ENCODE measurements at places on chromosomes 2 and 18.
A peak's percentile ranks its signal among the peaks of the same experiment; 100 is the strongest.

GRCh38 chr18:70684821-70685220 lies 396.0 kb downstream of the SOCS6 start:
- DNase-seq = no peak

DNA sequence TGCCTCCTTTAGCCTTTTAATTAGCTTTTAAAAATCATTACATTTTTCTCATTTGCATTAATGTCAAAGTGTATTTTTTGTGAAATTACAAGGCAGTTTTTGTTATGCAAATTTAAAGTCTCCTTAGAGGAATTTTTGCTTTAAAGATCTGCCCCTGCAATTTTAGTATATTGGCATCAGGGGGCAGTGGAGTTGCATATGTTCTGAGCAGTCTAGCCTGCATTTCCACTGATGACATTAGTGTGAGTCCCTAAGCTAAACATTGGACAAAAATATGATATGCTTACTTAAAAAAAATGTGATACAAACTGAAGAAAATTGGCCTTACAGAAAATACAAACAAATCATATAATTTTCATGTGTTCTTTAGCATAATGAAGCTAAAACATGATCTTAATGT lies 426.5 kb downstream of the SLC4A3 start:
- no peak for DNase-seq

DNA sequence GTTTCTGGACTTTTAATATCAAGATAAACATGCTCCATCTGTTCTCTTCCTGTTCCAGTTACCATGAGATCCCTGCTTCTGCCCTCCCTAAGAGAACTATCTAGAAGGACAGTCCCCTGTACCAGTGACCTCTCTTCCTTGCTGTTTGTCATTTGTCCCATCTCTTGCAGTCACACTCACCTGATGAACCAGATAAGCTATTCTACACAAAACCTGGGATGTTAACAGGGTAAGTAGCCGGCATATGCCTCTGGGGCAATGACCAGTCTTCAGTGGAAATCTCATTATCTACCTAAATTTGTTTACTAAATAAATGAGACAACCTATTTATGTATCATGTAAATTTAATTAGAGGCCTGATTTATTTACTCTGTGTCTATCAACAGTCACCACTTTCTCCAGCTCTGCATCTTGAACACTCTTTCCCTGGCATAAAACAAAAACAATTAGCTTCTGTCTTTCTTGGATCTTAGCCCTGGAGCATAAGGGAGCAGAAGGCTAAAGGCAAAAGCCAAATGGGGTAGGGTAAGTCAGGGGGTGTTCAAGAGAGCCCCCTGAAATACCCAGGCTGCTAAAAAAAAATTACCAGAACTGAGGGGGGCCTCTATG lies 337.7 kb downstream of the ALK start:
- no peak for DNase-seq

DNA sequence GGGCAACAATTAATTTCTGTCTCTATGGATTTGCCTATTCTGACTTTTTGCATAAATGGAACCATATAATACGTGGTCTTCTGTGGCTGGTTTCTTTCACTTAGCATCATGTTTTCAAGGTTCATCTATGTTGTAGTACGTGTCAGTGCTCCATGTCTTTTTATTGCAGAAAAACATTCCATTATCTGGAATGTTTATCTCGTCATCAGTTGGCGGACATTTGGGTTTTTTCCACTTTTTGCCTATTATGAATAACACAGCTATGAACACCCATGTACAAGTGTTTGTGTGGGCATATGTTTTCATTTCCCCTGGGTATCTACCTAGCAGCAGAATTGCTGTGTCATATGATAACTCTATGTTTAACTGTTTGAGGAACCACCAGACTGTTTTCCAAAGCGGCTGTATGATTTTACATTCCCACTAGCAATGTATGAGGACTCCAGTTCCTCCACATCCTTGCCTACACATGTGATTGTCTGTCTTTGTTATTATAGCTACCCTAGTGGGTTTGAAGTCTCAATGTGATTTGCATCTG lies 49.9 kb downstream of the MYO7B start:
- no peak for DNase-seq

DNA sequence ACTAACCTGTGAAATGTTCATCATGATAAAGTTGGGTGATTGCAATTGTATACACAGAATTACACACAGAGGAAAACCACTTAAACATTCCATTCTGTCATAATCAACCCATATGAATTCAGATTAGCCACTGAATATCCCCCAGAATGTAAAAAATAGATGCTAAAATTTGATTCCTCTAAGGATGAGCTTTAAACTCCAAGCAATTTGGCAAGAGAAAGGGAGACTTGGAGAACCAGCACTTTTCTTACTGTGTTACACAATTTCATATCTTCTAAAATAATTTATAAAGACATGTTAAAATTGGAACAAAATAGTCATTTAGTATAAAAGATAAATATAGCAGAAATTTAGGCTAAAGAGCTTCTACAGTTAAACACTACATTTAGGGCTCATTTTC lies 146.3 kb upstream of the LMAN1 start:
- no peak for DNase-seq

DNA sequence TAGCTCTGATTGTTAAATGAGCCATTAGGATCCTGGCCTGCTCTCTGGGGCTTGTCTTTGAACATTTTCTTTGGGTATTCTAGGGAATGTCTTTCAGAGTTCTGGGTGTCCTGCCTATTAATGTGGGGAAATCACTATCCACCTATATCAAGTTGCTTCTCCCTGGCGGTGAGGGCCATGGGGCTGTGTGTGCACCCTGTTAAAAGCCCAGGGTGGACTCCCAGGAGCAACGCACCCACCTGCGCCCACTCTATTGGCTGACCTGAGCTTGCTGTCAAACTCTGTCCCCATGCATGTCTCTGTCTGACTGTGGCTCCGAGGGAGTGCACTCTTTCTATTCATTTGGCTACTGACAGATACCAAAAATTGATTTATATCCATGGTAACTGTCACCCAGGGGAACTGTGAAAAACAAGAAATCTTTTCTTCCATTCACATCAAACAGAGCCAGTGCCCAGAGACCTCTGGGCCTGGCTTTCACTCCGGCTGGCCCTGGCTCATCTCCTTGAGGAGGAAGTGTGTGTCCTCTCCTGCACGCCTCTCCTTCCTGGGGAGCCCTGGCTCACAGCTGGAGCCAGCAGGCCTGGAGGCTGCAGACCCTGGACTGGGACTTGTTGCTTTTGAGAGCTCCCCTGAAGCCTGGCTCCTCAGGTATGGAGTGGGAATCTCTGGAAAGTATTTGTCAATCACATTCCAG lies 10.5 kb upstream of the TOGARAM2 start:
- no peak for DNase-seq

- no peak for DNase-seq
Measured at GRCh38 chr18:21341141-21341540, 99.1 kb downstream of the GREB1L start.

- DNase-seq = no peak
Measured at GRCh38 chr2:9745153-9745899, 97.9 kb upstream of the TAF1B start.

DNA sequence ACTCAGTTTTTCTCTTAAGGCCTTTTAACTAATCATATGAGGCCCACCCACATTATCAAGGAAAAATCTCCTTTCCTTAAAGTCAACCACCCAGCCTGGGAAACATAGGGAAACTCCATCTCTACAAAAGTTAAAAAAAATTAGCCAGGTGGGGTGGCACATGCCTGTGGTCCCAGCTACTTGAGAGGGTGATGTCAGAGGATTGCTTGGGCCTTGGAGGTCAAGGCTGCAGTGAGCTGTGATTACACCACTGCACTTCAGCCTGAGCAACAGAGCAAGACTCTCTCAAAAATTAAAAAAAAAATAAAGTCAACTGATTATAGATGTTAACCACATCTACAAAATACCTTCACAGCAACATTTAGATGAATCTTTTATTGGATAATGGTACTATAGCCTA lies 5.8 kb downstream of the DPYSL5 start:
- no peak for DNase-seq

DNA sequence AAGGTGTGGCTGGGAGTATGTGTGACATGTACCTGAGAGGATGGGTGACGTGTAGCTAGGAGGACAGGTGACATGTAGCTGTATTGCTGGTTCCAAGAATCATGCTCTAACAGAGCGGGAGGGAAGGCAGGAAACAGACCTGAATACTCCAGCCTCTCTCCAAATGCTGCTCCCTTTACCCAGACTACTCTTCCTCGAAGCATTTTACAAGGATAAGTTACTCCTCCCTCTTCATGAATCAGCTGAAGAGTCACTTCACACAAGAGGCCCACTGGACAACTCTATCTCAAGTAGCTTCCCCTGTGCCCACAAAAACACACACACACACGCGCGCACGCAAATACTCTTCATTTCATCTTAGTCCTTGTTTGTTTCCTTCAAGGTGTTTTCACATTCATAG lies 52.6 kb upstream of the KIDINS220 start:
- peak; percentile 61 for DNase-seq

- DNase-seq = no peak
Measured at GRCh38 chr2:45627911-45628310, 16.8 kb upstream of the SRBD1 start.

DNA sequence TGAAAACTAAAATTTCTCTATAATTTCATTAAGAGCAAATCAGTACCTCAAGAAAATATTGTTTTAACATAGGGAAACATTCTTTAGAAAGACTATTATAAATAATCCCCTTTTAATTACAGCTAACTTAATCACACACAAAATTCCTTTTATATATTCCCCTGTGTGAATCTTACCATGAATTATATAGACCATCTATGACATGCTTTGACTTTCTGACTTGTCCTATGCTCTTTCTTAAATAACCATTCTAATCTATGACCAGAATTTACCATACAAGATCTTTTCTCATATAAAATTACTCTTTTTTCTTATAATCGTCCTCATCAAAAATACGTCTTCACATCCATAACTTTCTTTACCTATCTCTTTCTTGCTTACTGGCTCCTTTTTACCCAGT lies 824.2 kb upstream of the FAM98A start:
- no peak for DNase-seq

GRCh38 chr18:56285387-56286065 lies 352.9 kb downstream of the TXNL1 start:
- DNase-seq = no peak

GRCh38 chr18:61085761-61086160 lies 247.5 kb upstream of the CDH20 start:
- no peak for DNase-seq

GRCh38 chr18:77160515-77160914 lies 27.9 kb upstream of the MBP start:
- DNase-seq = no peak

DNA sequence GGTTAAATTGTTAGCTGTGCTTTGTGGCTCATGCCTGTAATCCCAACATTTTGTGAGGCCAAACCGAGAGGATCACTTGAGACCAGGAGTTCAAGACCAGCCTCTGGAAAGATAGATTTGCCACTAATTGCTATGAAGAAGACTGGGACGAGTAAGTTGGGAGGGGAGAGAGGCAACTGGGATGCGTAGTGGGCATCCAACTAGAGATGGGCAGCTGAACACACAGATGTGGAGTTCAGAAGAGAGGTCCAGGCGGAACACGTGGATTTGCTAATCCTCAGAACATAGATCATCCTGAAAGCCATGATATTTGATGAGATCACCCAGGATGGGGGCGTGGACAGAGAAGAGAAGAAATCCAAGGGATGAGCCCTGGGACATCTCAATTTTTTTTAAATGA lies 48.7 kb downstream of the CYP26B1 start:
- DNase-seq = no peak

- peak; percentile 82 for DNase-seq
Measured at GRCh38 chr2:209334188-209335017, 89.4 kb upstream of the MAP2 start.

GRCh38 chr2:223995569-223995968 lies 38.3 kb downstream of the MRPL44 start:
- no peak for DNase-seq

GRCh38 chr2:112693596-112693995 lies 27.2 kb upstream of the NT5DC4 start:
- DNase-seq = no peak

GRCh38 chr2:128437204-128437565 lies 118.5 kb upstream of the HS6ST1 start:
- no peak for DNase-seq

DNA sequence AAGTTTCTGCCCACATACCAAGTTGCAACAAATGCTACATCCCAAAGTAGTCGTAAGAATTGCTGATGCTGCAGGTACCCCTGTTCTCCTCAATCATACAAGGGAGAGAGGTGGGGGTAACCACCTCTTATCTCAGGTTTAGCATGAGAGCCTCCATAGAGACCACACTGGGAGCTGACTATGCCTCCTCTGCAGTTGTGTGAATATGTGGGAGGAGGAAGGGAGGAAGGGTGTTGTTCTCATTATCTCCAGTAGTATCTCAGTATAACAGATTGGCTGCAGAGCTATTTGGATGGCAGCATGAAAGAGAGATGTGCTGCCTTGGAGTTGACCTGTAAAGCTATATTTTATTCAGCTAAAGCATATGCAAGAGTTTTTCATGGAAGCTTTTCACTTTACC lies 690.7 kb downstream of the KCNJ3 start:
- no peak for DNase-seq

GRCh38 chr18:23885750-23886149 lies 128.8 kb upstream of the TTC39C start:
- DNase-seq = no peak

DNA sequence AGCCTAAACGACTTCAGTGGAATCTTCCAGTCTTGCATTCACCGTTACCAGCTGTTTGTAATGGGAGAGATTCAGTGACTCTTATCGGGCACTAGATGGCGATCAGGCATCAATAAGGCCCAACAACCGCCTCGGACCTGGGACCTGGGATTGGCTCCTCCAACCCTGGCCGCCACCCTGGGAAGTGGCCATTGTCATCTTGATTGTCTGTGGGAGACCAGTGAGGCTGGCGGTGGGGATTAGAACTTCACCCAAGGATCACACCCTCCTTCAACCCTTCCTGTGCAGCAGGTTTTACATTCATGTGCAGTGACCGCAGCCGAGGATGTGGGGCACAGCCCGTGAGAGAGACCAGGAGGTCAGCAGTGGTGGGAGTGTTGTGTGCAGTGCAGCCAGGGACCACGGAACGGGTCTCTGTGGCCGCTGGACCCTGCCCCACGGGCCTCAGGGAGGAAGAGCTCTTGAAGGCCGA lies 85.3 kb downstream of the SPP2 start:
- no peak for DNase-seq

DNA sequence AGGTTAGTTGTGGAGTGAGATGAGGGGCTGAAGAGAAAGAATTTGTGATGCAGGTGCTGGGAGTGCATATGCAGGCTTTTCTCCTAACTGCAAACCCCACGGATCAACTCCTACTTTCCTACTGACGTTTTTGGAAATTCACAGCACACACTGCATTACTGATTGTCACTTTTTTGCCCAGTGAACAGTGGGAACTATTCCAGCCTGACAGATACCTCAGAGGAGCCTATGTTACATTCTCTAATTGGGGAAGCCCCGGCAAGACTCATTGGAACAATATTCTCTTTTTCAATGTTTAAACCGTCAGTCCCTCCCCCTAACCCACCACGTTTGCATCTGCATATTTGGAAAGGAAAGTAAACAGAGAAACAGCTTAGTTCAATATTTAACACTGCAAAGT lies 126.2 kb downstream of the DPP4 start:
- no peak for DNase-seq

GRCh38 chr2:16644221-16644925 lies 21.3 kb downstream of the CYRIA start:
- no peak for DNase-seq

- DNase-seq = no peak
Measured at GRCh38 chr2:8927510-8928455, 75.7 kb downstream of the MBOAT2 start.

Measured in DMS79 treated with DMSO at 0.1 percent for 48 hours (cell line).